ENCODE measurements at places on chromosomes 4 and X.

DNA sequence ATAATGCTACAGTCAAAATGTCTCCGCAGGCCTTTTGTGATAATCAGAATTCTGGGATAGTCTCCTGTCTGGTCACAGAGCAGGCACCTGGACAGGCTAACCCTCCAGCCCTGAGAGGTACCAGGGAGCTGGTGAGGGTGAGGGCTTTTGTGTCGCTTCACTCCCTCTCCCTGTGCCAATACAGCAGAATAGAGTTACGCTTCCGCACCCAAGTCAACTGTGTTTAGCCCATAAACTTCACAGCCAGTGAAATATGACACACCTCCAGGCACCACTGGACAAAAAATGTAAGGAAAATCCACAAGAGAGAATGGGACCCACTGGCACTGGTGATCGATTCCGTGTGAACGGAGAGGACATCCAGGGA, 1.3 kb downstream of the GAK start:
- DNase-seq = no peak

GRCh38 chrX:39242187-39242586, 440.9 kb downstream of the MID1IP1 start:
- no peak for DNase-seq

- no peak for DNase-seq
These were observed 3.4 kb downstream of the DDX53 start for GRCh38 chrX:23003116-23003515.

GRCh38 chrX:109714340-109714958, 18.6 kb downstream of the ACSL4 start:
- DNase-seq = no peak

DNA sequence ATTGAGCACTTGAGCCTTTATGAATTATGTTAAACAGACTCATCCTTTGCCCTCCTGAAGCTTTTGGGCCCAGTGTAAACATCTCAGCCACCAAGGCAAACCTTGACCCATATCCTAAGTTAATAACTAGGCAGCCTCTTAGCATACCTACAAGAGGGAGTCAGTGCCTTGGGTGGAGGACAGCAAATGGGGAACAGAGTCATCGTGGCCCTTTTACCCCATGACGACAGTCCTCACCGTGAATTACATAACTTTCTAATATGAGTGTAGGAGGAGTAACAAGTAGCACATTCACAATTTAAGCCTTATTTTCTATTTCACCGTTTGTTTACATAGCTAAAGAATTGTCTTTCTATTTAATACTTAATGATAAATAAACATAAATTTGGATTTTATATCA, 16.8 kb downstream of the CLDN22 start:
- no peak for DNase-seq

- no peak for DNase-seq
These were observed 395.2 kb downstream of the MID1IP1 start for GRCh38 chrX:39196192-39197102.

GRCh38 chrX:10633722-10634121, 13.3 kb upstream of the MID1 start:
- DNase-seq = no peak

DNA sequence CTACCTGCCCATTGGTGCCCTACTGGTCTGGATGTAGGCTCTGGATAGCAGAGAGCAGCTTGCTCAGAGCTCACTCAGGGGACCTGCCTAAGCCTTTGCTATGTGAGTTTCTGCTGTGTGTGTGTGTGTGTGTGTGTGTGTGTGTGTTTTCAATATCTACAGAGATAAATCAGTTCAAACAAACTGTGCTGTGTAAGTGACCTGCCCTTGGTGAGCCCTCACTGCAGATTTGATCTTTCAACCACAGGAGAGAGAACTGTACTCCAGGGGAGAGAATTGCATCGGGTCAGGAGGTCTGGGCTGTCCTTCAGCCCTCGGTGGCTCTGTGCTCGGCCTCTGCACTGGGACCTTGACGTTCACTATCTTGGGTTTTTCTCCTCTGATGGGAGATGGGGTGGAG, 35.0 kb upstream of the CDKN2AIP start:
- no peak for DNase-seq

- no peak for DNase-seq
These were observed 140.5 kb downstream of the ASB9 start for GRCh38 chrX:15129412-15129811.

- no peak for DNase-seq
These were observed 39.2 kb downstream of the TSPAN5 start for GRCh38 chr4:98619180-98619579.

GRCh38 chr4:100938698-100939097, 408.6 kb downstream of the PPP3CA start:
- no peak for DNase-seq

GRCh38 chr4:32519060-32519459, 1798.9 kb downstream of the PCDH7 start:
- no peak for DNase-seq

GRCh38 chr4:89365776-89366175, 58.2 kb upstream of the GPRIN3 start:
- no peak for DNase-seq

- DNase-seq = no peak
These were observed 87.7 kb downstream of the FAM53A start for GRCh38 chr4:1596393-1596792.

- no peak for DNase-seq
These were observed 156.4 kb downstream of the PPARGC1A start for GRCh38 chr4:23733476-23733875.

DNA sequence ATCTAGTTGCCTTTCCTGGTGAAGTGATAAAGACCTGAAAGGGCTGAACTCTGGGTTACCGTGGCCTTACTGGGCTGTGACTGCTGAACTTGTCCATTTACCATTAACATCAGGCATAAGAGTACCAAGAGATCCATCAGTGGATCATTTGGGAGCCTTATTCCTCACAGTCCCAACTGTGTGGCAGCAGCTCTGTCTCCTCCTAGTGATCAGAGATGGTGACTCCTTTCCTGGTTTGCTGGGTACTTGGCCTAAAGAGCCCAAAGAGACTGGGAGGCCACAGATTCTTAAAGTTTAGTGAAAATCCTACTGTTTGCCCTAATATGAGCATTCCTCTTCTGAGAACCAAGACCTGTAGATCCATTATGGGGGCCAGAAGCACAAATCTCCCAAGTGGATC, 56.3 kb upstream of the ATP6AP2 start:
- DNase-seq = no peak

DNA sequence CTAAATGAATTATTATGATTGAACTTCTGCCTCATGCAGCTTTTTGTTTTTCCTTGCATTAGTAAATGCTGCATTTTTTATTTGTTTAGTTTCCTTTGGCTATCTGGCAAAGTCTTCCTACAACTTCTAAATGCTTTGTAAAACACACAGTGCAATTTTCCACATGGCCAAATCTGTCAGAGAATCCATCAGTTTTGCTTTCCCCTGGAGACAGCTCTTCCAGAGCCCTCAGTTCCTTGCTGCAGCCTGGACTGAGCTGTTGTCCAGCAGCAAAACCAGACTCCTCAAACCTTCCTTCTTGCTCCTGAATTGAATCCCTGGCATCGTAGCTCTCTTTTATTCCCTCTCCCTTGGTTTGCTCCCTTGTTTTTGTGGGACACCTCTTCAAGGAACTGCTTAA, 42.6 kb downstream of the MED28 start:
- no peak for DNase-seq

- no peak for DNase-seq
These were observed 180.9 kb upstream of the GRID2 start for GRCh38 chr4:92122911-92123310.

DNA sequence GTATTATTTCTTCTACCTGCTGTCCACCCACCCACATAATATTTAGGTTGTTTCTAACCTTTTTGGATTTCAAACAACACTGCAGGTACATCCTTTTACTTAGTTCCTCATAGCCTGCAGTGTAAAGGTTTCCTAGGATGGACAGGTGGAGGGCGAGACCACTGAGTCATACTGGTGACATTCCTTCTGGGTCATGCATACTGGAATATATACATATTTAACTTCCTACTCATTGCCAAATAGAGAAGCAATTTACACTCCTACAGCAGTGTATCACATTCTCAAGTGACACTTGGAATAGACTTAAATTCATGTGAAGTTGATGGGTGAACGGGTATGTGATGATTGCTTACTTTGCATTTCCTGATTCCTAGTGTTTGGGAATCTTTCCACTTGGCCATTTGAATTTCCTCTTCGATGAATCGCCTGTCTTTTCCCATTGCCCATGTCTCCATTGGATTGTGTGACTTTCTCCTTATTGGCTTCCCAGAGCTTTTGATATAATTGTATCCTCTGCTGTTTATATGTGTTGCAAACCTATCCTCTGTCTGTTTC, 8.2 kb upstream of the PPP2R2C start:
- no peak for DNase-seq

DNA sequence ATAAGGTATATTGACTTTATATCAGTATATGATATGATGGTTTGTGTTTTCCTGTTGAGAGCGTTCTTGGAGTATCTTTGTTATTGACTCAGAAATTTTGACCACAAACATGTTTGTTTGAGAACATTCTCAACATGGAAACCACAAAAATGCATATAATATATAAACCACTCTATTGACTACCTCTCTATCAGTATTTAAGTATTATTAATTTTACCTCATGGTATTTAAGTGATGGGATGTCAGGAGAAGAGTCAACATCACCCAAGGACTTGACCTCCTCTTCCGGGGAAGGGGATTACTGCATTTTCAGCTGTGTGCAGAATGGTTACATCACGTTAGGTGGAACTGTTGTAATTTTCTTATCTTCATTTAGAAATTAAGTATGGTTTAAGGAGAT, 54.3 kb upstream of the PUDP start:
- no peak for DNase-seq

DNA sequence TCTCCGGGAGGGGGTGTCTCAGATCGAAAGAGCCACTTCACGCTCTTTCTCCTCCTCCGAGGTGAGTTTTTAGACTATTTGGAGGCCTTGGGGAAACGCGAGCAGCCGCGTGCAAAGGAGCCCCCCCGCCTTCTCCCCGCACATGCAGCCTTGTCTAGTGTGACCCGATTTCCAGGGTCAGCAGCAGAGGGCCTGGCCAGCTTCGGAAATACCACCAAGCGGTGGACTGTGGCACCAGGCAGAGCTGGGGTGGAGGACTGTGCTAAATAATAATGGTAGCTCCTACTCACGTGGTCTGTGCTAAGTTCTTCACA, 79.3 kb upstream of the BCOR start:
- no peak for DNase-seq

GRCh38 chrX:129739578-129739977, 799 bp downstream of the XPNPEP2 start:
- no peak for DNase-seq

DNA sequence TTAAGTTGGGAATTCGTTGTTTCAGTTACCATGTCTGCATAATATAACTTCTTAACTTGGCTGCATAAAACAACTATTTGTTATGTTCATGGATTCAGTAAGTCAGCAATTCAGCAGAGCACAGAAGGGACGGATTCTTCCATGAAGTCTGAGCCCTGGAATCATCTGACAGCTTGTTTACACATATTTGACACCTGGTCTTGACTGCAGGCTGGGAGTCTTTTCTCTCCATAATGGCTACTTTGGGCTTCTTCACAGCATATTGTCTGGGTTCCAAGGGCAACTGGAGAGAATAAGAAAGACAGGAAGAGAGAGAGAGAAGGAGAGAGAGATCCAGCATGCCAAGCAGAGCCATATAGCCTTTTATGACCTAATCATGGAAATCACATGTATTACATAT, 23.1 kb downstream of the CENPC start:
- DNase-seq = no peak

DNA sequence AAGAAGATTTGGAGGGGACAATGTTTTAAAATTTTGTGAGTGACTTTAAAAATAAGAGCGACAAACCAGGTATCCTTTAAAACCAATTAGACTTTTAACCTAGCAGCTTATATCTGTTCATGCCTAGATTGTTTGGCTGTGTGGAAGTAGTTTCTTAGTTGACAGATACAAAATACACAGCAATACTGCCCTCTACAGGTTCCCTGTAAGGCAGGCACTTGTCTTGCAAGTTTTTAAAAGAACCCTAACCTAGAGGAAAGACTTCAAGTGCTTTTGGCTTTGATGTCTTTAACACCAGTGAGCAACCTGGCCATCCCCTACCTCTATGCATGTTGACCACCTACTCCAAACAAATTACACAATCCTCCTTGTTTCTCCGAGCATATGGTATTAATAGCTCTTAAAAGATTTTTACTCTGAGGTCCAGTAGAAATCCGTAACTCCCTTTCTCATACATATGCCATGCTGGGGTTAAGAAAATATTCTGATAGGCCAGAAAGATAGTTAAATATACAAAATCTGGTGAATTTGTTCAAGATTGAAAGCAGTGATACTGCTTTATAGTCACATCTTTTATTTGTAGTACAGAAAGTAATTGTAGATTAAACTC, 273.0 kb downstream of the ARHGAP24 start:
- no peak for DNase-seq

- DNase-seq = no peak
These were observed 26.2 kb upstream of the USP46 start for GRCh38 chr4:52685316-52685715.

DNA sequence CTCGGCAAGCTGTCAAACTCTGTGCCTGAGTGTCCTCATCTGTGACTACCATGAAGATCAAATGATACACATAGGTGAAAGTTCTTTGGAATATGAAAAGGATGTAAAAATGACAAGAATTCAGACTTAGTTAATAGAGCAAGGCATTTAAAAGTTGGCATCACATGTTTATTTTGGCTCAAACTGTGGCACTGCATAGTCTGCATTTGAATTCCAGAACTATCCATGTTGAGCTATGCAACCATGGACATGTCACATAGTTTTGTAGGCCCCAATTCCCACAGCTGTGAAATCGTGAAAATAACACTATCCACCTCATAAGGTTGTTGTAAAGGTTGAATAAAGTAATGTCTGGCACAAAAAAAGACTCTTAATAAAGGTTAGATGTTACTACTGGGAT, 33.9 kb downstream of the AFF2 start:
- DNase-seq = no peak

DNA sequence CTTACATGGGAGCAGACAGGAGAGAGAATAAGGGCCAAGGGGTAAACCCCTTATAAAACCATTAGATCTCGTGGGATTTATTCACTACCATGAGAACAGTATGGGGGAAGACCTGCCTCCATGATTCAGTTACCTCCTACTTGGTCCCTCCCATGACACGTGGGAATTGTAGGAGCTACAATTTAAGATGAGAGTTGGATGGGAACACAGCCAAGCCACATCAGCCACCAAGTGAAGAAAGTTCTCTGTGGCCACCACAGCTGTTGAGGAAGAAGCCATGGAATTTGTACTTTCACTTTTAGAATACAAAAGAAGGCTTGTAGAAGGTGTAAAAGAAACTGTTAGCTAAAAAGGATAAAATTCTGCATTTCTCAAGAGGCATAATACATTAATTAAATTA, 67.0 kb upstream of the CXorf51A start:
- no peak for DNase-seq
